ENCODE measurements at places on chromosomes 12 and 14.

GRCh38 chr12:44728566-44728965 is 147.5 kb downstream of the NELL2 start:
- DNase-seq = no peak

DNA sequence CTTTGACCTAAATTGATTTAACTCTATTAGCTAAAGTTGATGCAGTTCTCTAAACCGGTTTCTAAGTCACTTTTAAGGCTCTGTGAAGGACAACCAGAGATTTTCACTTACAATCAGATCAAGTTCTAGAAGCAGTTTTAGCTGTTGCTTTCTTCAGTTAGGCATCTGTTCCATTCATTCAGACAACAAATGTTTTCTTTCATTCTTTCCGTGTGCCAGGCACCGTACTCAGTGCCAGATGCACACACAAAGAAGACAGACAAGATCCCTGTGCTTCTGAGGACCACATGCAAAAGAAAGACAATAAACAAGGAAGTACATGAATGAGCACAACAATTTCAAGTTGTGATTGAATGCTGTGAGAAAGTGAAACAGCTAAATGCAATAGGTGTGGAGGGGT is 11.1 kb upstream of the EGLN3 start:
- DNase-seq = no peak

- DNase-seq = no peak
These were observed at the start of gene LIN7A for GRCh38 chr12:80937391-80938238. Gene LIN7A, minus strand, starts transcription at chr12:80937934. Its CDS starts 212 bp downstream, at chr12:80937722.

DNA sequence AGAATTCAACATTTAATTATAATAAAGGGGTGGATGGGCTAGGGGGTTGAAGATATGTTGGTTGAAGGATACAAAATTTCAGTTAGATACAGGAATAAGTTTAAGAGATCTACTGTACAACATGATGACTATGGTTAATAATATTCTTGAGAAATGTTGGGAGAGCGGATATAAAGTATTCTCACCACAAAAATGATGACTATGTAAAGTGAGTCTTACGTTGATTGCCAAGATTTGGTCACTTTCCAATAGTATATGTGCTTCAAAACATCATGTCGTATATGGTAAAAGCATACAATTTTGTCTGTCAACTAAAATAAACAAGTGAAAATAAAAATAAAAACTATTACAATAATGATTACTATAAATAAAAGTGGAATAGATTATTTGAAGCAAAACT is 802.0 kb downstream of the C12orf50 start:
- DNase-seq = no peak

DNA sequence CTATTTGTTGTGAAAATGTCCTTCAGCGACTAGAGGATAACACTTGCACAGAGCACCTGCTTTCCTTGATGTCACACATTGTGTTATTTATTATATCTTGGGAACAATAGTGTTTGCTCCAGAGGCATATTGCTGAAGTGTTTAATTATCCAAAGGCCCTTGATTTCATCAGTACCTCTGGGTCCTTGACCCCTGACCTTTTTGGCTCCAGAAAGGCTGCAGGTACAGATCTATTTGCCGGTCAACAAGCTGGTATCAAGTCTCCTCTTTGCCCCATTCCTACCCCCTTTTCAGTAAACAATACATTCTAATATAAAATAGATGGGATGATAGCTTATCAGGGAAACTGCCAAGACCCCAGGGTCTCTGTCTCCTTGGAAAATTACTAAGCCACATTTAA is 206.8 kb downstream of the DACT1 start:
- DNase-seq = no peak

DNA sequence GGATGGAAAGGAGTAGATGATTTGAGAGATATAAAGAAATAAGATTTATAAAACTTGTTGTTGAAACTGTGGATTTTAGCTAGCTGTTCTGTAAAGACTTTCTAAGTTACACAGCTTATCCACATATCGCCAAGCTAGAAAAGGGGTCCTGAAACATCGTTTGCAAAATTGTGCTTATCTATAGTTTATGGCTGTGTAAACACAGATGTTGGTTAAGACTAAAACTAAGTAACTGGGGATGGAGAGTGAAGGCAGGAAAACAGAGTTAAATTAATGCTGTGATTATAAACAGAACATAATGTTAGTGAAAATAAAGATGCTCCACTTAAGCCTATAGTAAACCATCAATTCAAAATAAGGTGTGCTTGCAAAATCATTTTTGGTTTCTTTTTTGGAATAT is 311.3 kb upstream of the DDHD1 start:
- DNase-seq = no peak

- DNase-seq = no peak
These were observed 55.9 kb upstream of the LRRK2 start for GRCh38 chr12:40168868-40169267.

DNA sequence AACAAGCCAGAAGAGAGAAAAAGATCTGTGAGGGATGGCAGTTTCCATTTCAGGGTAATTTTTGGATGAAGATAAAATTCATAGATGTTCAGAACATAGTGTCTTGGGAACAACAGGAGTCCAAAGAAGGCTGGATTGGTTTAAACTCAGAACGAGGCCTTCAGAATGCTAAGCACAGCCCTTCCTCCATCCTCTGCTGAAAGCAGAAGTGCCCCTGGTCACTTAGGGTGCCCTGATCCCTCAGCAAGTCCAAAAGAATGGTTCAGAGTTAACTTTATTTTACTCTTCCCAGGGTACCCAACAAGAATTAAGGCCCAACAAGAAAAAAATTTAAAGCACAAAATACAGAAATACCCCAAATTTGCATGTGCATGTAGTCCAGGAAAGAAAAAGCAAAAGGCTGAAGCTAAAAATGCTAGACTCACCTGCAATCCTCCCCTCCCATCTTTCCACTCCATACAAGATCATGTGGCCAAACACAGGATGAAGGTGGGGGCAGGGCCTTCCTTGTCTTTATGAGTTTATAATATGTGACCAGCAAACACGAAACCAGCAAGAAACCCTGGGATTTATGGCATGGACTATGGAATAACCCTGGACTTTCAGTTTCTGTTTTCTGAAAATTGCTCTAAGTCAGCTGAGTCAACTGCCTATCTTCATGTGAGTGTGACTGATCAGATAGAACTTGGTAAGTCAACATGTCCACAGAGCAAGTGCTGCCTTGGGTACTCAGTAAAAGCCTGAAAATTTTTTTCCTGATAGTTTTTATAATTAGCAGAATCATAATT is 21.2 kb downstream of the MAX start:
- DNase-seq = no peak

- no peak for DNase-seq
These were observed 7.9 kb downstream of the ZNF385A start for GRCh38 chr12:54376596-54376995.

GRCh38 chr12:7935590-7936581 is at the start of gene SLC2A3:
Gene SLC2A3, minus strand, starts transcription at chr12:7936187. Its CDS starts 153 bp downstream, at chr12:7936034.
- DNase-seq = peak; percentile 86

- DNase-seq = no peak
These were observed 10.8 kb upstream of the TMEM120B start for GRCh38 chr12:121701667-121702277.

- no peak for DNase-seq
These were observed 59.9 kb downstream of the VCPKMT start for GRCh38 chr14:50056435-50056834.

DNA sequence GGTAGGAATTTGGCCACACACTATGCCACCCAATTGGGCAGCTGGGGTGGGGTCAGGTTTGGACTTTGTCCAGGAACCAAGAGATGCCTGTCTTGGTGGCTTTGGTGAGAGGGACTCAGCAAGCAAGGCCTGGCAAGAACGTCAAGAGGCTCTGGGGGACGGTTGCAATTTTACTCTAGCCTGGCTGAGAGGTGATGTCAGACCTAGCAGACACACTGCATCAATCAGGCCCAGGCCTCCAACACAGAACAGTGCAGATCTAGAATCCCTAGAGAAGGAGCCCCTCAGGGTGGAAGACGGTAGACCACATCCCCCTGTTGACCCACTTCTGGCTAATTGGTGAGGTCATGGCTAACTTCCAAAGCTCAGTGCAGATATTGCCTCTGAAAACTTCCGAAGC is 1.6 kb upstream of the UNC119B start:
- no peak for DNase-seq

DNA sequence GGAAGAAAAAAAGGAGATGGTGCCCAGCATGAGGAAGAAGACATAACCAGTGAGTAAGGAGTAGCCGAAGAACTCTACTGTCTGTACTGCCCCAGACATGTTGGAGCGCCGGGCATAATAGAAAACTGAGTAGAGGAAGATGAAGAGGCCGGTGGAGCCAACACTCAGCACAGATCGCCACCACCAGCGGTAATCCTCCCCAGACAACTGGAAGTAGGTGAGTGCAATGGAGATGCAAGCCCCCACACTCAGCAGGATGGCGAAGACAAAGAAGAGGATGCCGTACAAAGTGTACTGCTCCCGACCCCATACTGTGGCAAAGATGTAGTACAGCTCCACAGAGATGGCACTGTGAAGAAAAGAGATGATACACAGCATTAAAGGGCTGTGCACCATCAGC is 844 bp upstream of the IPO4 start:
- no peak for DNase-seq

DNA sequence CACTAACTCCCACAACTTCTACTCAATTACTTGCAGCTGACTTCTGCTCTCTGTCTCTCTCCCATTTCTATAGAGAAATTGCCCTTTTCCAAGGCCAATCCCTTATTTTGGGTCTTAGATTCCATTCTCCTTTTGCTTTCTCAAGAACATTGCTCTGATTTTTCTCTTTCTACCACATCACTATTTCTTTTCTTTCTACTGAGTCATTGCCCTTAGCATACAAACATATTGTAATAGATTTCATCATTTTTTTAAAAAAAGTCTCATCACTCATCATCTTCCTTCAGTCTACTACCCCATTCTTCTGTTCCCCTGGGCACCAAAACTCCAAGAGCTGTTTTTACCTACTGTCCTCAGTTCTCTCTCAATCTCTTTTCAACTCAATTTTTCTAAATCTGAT is 4.4 kb upstream of the KCNA1 start:
- DNase-seq = no peak

- no peak for DNase-seq
These were observed 149.9 kb downstream of the NRXN3 start for GRCh38 chr14:78319887-78320635.

DNA sequence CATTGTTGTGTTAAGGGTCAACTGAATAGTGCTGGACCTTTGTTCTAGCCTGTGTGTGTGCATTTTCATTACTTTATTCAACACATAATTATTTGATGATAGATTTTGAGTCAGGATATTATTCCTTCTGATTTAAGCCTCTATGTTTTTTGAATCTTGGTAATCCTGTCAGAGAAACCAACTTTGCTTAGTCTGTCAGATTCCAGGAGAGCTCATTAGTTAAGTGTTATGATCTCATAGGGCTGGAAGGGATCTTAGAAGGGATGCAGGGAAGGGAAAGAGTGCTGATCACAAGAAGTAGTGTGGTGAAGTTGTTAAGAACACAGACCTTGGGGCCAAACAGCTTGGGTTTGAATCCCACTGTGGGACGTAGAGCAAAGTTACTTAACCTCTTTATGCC is 52.9 kb downstream of the SCN8A start:
- DNase-seq = no peak

DNA sequence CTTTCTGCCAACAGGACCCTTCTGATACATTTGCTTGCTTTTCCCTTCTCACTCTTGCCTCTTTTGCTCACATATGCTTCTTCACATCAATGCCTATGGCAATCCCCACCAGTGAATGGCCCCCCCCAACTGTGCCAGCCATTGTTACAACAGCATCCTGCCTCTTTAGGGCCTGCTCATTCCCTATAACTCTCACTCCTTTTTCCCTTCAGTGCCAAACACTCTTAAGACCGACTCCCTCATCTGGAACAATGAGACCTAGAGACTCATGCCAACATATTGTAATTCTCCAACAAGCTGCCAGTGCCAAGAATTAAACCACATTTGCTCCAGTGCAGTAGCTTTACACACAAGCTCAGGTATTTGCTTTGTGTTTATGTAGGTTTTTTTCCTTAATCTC is 189.0 kb downstream of the SOX5 start:
- no peak for DNase-seq

GRCh38 chr14:100591453-100592371 is 4.5 kb upstream of the BEGAIN start:
- no peak for DNase-seq

DNA sequence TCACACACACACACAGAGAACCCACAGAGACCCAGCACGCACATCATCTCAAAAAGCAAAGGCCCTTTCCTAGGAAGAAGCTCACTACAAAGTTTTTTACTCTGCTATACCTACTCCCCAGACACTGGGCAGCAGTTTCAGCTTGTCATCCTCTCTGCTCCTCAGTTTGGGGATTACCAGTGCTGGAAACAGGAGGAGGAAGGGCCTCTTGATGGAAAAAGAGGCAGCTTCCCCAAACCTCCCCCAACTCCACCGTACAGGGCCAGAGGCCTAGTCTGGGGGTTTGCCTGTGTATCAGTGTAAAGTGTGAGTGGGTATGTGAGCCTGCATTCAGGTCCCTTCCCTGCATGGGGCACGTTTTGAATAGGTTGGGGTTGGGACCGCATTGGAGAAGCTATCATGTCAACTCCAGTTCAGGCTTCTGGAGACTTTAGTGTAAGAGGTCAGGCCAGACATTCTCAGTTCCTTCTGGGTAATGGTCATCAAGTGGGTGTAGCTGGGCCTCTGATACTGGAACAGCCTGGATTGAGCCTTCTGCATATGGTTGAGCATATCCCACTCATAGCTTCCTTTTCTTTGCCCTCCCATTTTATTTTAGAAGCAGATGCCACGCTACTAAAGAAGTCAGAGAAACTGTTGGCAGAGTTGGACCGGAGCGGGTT is 1.2 kb downstream of the REM2 start:
- DNase-seq = no peak

GRCh38 chr12:72560003-72560769 is 288.0 kb downstream of the TRHDE start:
- DNase-seq = no peak

- DNase-seq = no peak
These were observed 21.2 kb downstream of the CCDC92 start for GRCh38 chr12:123951467-123951866.

DNA sequence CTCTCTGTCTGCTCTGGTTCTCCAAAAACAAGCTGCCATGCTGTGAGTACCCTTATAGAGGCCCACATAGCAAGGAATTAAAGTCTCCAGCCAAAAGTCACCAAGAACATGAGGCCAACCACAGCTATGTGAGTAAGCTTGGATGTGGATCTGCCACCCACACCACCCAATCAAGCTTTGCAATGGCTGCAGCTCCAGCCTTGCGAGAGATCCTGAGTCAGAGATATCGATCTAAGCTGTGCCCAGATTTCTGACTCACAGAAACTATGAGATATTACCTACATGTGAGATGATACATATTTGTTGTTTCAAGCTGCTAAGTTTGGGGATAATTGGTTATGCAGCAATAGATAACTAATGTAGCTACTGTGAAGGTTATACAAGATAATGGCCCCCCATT is 15.5 kb upstream of the TMEM233 start:
- no peak for DNase-seq

GRCh38 chr12:109497675-109498074 is 20.2 kb downstream of the UBE3B start:
- no peak for DNase-seq

- no peak for DNase-seq
These were observed 578.4 kb upstream of the STXBP6 start for GRCh38 chr14:25628390-25628789.

DNA sequence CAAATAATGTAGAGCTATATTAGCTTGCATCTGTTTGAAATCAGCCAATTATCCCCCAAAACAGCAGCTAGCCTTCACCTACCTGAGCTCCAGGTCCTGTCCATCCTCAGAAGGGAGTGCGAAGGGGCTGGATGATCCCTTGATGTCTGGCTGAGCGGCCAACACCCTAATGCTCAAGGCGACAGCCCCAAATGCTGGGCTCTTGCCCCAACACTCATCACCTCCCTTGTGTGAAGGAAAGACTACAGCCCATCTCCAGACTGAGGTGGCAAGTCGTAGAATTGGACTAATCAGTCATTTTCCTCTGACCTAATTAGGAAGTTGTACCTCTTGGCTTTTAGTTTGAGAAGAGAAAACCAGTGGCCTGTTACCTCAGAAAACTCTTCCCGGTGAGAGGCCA is 16.3 kb upstream of the MDM1 start:
- DNase-seq = no peak
